ENCODE measurements at places on chromosomes 12 and 14.
A peak's percentile ranks its signal among the peaks of the same experiment; 100 is the strongest.

- DNase-seq: no peak
Measured at GRCh38 chr12:3523058-3523457, 32.1 kb downstream of the PRMT8 start.

DNA sequence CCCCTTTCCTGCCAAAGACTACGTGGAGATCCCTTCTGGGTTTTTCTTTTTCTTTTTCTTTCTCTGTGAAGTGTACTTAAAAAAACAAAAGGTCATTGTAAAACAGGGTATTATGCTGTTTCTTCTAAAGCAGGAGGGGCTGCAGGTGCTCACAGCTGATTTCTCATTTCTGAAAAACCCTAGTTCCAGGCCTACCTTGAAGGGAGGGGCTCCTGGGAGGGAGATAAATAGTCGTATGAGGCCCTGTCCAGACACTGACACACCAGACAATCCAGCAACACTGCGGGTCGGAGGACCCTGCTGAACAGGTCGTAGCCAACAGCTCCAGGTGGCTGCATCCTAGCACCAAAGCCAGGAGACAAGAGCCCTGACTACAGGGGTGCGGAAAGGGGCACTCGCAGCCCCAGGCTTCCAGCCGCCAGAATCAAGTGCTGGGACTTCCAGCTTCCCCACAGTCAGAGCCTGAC, 41.1 kb downstream of the PSMA6 start:
- no peak for DNase-seq

- DNase-seq: no peak
Measured at GRCh38 chr14:49314737-49315136, 271.4 kb downstream of the RPS29 start.

DNA sequence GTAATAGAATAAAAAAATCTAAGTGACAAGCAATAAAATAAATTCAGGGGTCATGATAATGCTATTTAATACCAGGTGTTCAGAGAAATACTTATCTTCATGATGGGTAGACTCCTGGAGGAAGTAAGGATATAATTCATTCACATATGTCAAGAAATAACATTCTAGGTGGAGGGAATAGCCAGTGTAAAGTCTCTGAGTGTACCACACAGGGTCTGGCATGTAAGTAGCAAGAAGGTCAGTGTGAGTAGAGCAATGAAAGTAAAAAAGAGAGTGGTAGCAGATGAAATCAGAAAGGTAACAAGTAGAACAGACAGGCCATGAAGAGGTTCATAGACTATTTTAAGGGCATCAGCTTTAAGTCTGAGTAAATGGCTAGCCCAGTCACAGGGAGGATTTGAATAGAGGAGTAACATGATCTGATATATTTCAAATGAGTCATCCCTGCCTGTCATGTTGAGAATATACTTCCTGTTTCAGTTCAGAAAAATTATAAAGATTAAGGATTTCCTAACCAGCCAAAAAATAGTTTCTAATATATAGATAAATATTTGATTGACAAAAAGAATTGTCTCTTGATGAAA, 519.9 kb downstream of the C12orf50 start:
- DNase-seq: no peak

GRCh38 chr12:47317175-47317915, 237.6 kb upstream of the AMIGO2 start:
- DNase-seq: peak; percentile 52

DNA sequence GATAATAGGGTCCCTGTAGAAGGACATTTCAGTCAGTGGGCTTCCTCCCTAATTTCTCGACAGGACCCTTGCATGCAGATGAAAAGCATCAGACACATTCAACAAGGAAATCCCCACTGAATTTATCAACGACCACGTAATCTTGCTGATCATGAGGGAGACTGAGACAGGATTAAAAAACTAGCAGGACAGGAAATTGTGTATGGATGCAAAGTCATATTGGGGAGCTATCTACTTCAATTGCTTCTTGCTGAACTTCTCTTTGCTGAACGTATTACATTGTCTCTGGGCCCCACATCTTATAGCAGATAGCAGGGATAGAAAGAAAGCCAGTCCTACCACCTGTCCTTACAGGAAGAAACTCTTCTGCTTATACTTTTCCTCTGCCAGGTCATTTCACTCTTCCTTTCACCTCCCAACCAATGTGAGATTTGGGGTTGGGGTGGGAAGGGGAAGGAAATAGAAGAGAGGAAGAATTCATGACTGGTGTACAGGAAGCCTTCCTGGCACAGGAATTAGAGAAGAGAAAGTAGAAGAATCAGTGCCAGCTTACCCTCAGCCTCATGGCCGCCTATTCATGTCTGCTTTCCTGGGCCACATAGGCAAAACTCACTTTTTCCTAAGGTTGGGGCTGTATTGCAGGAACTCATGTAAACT, 333.3 kb downstream of the ZFP36L1 start:
- DNase-seq: no peak

DNA sequence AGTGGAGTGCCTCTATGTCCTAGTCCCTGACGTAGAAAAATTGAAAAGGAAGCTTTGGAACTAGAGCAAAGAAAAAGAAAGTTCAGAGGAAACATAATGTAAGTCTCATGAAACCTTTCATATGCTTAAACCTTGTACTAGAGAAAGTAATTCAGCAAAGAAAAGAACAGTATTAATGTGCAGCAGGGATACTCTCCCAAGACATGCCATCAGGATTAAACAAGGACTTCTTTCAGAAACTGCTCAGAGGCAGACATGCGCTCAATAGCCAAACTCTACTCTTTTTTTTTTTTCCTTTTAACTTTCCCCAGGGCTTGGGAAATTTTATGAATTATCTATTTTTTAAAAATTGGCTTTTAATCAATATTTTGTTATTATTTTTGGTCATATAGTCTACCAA, 7.1 kb upstream of the ASB8 start:
- DNase-seq: no peak

GRCh38 chr12:77592836-77593235, 237.9 kb upstream of the NAV3 start:
- no peak for DNase-seq

DNA sequence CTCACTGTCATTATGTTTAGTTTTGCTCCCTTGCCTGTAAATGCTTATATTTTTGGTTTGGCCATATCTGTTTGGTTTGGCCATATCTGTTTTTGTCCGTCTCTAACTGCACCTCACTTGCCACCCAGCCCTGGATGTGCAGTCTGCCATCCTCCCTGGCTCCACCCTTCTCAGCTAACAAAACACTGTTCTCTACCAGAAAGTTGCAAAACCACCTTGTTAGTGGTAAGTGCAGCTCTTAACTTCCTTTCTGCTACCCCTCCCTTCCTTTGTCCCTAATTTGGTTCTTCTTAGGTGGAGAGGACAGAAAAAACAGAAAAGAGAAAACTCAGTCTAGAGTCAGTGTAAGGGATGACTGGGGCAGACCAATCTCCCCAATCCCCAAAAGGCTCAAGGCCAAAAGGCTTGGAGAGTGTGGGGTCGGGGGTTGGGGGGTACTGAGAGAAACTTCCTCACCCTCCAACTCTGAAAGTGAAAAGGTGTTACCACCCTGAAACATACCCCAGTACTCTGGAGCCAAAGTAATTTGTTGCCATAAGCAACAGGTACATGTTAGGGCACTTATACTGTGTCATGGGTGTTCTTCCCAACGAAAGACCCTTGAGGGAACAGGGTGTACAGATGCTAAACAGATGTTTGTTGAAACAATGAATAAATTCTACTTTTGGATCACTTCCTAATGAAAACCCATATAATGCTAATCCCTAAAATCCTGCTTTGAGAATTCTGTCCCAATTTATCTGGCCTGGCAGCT, 5.0 kb downstream of the BIN2 start:
- peak; percentile 35 for DNase-seq

DNA sequence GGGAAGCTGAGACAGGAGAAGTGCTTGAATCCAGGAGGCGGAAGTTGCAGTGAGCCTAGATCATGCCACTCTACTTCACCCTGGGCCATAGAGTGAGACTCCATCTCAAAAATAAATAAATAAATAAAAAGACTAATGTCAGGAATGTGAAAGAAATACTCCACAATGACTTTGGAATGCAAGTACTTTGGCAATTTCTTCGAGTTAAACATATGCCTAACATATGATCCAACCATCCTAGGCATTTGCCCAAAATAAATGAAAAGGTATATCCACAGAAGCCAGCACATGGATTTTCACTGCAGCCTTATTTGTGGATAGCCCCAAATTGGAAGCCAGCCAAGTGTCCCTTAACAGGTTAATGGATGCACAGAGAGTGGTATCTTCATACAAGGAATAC, 357.9 kb upstream of the TMEM132C start:
- DNase-seq: no peak

DNA sequence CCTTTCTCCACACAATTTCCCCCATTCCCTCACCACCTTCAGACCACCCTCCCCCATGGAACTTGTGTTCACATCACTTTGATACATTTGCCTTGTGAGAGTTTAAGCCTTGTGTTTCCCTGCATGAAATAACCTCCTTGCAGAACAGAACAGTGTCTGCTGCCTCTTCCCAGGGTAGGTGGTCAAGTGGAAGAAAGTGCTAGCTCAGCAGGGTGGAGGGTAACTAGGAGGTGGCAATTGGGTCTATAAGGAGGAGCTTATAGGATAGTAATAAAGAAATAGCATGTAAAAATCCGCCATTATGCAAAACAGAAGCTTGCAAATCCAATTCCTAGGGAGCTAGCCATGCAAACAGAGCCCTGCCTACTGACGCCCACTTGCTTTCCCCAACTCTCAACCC, 13.9 kb upstream of the KRT8 start:
- peak; percentile 1 for DNase-seq

Data from natural killer cell (primary cell).